CD4-positive, alpha-beta T cell treated with Interleukin-15 for 4 hours (primary cell): ENCODE measurements at places on chromosomes 6 and 20.

DNA sequence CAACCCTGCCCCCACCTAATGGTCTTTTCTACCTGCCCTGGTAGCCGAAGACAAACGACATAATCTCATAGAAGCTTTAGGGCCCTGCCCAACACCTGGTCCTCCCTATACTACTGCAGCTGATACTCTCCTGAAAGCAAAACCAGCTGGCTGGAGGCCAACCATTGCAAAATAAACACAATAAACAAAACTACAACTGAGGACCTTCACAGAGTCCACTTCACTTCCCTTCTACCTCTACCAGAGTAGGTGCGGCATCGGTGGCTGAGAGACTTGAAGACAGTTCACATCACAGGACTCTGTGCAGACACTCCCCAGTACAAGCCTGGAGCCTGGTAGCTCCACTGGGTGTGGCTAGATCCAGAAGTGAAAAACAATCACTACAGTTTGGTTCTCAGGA is 476.2 kb downstream of the MMUT start:
- no peak for DNase-seq

DNA sequence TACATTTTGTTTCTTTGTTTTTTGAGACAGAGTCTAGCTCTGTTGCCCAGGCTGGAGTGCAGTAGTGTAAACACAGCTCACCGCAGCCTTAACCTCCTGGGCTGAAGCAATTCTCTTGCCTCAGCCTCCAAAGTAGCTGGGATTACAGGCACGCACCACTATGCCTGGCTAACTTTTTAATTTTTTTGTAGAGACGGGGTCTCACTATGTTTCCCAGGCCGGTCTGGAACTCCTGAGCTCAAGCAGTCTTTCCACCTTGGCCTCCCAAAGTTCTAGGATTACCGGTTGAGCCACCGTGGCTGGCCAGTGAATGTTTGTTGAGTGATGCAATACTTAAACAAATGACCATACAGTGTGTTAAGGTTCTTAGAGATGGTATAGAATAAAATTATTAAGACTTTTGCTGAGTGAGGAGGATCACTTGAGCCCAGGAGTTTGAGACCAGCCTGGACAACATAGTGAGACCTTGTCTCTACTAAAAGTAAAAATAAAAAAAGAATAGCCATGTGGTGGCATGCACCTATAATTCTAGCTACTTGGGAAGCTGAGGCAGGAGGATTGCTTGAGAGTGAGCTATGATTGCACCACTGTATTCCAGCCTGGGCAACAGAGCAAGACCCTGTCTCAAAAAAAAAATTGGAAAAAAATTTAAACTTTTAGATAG is 13.4 kb downstream of the CEP250 start:
- no peak for DNase-seq

GRCh38 chr20:36273414-36274180 is 32.5 kb upstream of the DLGAP4 start:
- peak; percentile 3 for DNase-seq

- no peak for DNase-seq
Observed at GRCh38 chr6:26270486-26270861, 94.5 kb upstream of the BTN3A2 start.

DNA sequence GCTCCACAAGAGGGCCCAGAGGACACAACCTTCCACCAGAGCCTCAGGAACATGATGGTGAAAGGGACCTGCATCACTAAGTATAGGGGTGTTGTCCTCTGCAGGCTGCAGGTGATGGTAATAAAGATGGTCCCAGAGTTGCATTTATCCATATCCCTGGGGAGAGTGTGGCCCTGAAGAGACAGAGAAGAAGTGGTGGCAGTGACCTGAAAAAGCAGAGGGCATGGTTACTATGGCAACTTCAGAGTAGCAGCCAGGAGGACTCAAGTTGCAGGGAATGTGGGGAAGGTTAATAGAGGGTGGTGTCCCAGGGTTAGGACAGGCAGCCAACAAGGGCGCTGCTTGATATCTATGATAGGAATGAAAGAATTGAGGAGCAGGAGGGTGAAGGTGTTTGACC is 57.1 kb downstream of the HLA-A start:
- DNase-seq, result no peak

DNA sequence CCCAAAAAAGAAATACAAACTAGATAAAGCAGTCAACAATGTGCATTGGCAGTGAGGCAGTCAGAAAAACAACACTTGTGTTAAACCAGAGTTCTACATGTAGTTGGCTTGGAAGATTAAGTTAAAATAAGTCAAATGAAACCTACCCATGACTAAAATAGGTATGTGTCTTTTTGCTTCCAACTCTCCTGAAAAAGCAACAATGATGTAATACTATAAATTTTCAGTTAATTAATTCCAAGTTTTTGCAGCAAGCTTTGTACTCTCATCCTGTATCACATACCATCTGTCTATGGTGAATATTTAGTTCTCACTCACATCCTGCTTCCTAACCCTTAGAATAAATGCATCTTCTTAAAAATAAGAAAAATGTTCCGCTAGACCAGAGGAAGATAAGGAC is 261.5 kb downstream of the KIF16B start:
- DNase-seq, result no peak
